SK-N-SH treated with all-trans-retinoic acid at 6 μM for 48 hours (cell line): ENCODE measurements at places on chromosomes 5 and 9.

DNA sequence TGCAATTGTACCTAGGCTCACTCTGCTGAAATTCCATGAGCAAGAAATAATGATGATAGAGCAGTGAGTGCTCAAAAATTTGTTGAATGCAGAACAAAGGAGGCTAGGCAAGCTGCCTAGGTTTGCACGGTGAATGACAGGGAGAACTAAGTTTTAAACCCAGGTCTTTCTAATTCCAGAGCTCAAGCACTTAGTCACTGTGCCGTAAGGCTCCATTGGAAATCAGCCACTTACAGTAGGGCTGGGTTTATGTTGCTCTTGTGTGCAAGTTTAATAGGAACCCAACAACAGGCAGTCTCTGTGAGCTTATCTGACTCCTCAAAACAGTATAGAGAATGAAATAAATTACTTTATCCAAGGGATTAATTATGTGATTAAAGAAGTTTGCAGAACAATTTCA lies 147.0 kb downstream of the CSNK1G3 start:
- ATAC-seq: no peak

DNA sequence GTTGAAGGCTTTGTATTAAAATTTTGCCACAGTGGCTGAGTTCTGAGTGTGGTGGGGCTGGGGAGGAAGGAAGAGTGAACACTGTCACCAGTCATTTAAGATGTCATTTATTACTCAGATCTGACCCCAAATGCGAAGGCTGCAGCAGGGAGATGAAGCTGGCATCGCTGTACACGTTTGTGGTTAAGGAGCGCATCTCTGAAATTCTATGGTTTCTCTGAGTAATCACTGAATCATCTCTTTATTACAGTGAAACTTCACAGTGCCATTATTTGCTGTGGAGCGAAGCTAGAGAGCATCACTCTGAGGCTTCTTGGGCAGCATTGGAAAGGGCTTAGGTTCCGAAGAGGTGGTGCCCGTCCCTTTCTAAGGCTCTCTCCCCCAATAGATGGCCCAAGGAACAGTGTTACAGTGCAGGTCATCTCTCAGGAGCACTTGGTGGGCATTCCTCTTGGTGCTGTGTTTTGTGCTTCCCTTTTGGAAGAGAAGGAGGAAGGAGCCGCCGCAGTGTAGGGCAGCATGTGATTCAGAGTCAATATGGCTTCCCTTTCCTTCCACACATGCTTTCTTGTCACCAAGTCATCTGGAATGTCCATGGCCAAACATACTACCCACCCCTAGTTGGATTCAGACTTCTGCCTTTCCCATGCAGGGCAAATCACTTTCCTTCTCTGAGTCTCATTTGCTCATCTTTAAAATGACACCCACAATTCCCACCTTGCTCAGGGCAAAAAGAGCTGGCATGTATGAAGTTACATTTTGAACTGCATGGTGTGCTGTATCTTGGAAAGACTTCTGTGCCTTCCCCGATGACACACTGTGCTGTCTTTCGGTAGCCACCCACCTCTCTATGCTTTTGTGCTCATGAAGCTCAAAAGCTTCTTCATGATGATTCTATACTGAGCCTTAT lies 9.3 kb upstream of the TEX48 start:
- ATAC-seq: peak; percentile 91

DNA sequence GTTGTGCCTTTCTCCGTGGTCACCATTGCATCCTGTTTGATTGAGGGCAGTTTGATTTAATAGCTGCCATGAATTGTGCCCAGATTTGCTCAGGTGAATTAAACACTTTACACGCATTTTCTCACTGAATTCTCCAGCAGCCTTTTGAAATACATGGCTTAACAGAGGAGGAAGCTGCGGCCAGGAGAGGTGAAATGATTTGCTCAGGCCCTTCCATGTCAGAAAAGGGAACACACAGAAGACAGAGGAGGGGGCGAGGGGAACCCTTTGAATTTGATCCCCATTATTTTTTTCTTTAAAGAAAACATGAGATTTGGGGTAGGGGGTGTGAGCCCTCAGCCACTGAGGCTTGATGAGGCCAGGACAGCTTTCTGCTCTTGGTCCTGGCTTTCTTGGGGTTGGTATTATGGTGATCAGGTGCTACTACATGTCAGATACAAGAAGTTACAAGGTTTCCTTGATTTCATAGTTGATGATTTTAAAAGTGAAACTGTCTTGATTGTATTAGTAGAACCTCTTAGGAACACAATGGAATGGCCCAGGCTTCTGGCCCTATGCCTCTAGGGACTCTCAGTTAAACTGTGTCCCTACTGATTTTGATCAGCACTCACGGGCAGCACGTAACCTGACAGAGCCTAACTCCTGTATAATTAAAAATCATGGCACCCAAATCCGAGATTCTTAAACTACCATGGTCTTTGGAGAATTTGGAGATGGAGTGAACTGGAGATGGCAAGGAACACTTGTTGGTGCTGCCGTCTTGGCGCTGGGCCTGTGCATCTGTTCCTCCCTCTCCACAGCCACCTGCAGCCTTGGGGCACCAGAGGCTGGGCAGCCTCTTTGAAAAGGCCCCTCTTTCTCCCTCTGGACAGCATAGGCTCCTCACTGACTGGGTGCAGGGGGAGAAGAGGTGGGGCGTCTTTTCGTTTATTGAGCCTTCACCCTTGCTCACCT lies 107.9 kb downstream of the TRIO start:
- no peak for ATAC-seq

DNA sequence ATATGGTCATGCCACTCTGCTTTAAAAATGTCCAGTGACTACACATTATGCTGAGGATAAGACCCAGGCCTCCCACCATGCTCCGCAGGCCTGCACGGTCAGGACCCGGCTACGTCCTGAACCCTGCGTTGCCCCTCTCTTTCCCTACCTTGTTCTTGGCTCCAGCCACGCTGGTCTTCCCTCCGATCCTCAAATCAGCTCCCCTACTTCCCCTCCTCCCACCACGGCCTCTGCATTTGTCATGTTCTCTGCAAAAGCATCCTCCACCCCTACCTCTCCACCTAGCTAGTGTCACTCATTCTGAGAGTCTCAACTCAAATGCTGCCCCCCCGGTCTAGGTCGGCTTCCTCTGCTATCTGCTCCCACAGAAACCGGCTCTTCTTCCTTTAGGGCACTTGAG lies 11.2 kb downstream of the GPX3 start:
- no peak for ATAC-seq

- no peak for ATAC-seq
These were observed 171.3 kb downstream of the PSAT1 start for GRCh38 chr9:78468231-78468630.

GRCh38 chr9:116626762-116627161 lies 60.3 kb upstream of the TRIM32 start:
- ATAC-seq: peak; percentile 57; the same call in 2 of the 3 replicates

DNA sequence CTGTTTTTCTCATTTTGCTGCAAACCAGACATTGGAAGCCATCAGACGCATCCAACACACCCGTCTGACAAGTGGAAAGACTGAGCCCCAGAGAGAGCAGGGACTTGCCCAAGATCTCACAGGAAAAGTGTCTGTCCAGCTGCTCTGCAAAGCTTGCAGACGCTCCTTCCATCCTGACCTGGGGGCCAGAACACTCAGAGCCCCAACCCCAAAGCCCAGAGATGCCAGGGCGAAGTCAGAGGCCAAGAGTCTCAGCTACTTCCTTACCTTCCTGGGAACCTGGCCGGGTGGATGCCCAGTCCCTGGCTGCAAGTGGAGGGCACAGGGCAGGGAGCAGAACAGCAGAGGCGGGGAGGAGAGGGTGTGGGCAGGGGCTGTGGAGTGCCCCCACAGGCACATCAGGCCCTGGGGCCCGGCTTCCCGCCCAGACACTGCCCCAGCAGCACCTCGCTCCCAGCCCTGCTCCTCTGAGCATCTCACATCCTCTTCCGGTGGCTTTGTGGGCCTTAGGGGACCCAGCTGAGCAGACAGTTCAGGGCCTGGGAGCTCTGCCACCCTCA lies 9.7 kb upstream of the RALGDS start:
- ATAC-seq: no peak

DNA sequence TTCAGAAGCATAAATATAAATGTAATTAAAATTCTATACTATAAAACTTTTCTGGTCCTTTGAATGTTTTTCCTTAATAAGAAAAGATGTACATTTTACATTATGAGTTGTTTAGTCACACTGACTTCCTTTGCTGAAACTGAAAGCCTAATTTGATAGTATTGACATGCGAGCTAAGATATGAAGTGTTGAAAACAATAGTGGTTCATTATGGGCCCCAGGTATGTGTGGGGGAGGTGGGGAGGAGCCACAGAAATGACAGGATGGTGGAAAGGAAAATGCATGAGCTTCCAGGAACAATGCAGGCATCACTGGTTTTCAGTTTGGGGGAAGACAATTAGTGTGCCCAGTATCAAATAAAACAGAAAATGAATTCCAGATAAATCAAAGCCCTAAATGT lies 35.4 kb upstream of the RLN1 start:
- no peak for ATAC-seq

- ATAC-seq: no peak
These were observed 1.1 kb downstream of the TIGD6 start for GRCh38 chr5:149999359-149999758.

GRCh38 chr5:158142156-158142555 lies 283.2 kb upstream of the CLINT1 start:
- no peak for ATAC-seq

DNA sequence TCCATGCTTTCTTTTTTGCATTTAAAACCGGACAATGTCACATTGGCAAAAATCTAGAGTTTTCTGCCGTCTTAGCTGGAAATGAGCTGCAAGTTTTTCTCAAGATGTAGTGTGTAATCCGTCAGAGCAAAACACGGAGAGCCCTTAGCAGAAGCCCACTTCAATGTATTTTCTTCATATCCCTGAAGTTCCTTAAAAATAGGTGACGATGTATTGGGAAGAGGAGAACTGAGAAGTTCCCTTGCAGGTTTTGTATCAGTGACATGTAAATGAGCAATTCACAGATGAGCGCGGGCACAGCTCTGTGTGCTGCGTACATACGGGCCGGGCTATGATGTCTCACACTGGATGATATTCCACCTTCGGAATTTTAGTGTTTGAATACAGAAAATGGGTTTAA lies 14.8 kb upstream of the CLPTM1L start:
- ATAC-seq: no peak

DNA sequence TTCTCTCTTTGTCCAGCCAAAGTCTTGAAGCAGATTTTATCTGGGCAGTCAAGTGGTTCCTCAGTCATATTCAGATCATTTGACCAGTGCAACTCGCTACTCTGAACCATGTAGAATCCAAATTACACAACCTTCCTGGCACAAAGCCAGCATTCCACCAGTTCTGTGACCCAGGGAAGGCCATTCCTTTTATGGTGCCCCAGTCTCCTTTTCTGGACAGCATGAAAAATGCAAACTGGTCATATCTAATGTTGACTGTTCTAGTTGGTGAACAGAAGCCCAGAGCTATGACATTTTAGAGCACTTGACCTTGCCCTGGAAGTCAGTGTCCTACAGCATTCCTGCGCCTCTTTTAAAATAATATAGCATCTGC lies 364.6 kb downstream of the BRINP1 start:
- no peak for ATAC-seq

GRCh38 chr9:132077881-132078698 lies 1.6 kb downstream of the MED27 start:
- peak; percentile 40 for ATAC-seq

DNA sequence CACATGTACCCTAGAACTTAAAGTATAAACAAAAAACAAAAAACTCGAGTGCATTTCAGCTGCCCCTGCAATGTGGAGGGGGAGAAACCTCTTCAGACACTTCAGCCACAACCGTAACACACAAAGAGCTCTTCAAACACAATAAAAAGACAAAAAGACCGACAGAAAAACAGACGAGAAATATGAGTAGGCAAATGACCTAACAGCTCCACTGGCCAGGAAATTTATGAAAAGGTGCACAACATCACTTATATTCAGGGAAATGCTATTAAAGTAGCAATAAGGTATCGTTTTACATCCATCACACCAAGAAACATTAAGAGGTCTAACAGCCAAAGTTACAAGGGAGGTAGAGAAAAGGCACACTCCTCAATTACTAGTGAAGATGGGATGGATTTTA lies 6.2 kb downstream of the ZBED3 start:
- ATAC-seq: no peak

GRCh38 chr5:180093651-180094382 lies 22.3 kb upstream of the RNF130 start:
- no peak for ATAC-seq

GRCh38 chr5:10233505-10233904 lies 16.2 kb downstream of the ATPSCKMT start:
- ATAC-seq: peak; percentile 92

- no peak for ATAC-seq
These were observed 191.8 kb downstream of the PRR16 start for GRCh38 chr5:120655828-120656435.

- ATAC-seq: peak; percentile 10; the same call in 1 of the 3 replicates
These were observed 3.7 kb upstream of the WDR31 start for GRCh38 chr9:113343732-113344231.

DNA sequence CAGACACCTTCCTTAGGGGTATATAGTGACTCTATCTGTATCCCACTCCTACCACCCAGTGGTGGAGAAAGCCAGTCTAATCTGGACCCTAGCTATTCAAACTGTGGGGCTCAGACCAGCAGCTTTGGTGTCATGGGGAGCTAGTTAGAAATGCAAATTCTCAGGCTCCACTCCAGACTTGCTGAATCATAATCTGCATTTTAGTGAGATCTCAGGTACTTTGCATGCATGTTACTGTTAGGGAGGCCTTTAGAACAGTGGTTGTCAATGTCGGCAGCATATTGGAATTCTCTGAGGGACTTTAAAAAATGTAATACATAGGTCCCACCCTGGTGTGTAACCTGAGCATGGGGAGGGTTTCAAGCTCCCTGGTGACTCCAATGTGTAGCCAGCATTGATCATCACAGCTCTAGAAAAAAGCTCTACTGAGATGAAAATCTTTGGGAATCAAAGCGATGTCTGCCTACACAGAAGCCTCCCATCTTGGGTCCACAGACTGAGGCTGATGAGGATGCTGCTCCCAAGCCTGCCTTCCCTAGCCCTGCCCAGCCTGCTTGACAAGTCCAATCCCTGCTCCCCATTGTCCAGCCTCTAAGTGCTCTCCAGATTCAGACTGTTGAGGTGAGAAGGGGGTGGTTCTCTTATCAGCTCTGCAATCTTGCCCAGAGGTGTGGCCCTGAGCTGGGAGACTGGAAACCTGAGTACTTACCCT lies 11.9 kb upstream of the GM2A start:
- no peak for ATAC-seq

DNA sequence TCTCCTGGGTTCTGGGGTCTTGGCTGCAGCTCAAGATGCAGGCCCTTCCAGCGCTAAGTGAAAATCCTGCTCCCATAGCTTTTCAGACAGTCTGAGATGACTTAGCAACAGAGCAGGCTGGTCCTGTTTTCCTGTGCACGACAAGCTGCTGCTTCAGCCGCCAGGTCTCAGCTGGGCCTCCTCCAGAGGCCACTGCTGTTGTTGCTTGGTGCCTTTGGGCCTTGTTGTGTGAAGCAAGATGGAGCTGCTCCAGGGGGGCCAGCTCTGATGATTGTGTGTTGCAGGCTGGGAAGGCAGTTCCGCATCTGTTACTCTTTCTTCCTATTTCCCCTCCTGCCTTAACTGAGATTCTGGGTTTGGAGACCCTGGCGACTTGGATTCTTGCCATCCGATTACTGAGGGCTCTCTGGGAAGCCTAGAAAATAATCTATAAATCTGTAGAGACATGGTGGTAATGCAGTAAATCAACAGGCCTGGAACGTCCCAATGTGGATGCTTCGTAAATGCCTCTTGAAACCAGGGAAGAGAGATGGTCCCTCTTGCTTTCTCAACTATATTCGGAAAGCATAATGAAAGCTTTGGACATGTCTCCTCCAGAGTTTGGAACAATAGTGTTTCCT lies 3.2 kb downstream of the MAP1B start:
- peak; percentile 2; the same call in 1 of the 3 replicates for ATAC-seq

- ATAC-seq: no peak
These were observed 342.2 kb downstream of the TRIM32 start for GRCh38 chr9:117029341-117029740.
